ENCODE measurements at places on chromosomes 6 and 20.
A peak's percentile ranks its signal among the peaks of the same experiment; 100 is the strongest.

GRCh38 chr20:6055981-6056569 lies 2.2 kb upstream of the LRRN4 start:
- H3K36me3 ChIP-seq, result no peaks in the 10 kb centered on the region
- H3K4me1 ChIP-seq, result no peaks in the 10 kb centered on the region
- peaks cover 36% of the 10 kb centered on the region for H3K27me3 ChIP-seq
- no peak overlapping the region for H3K4me3 ChIP-seq
- H3K27ac ChIP-seq, result no peak overlapping the region

GRCh38 chr6:111494951-111495635 lies 12.1 kb upstream of the REV3L start:
- no peak overlapping the region for H3K27ac ChIP-seq
- no peak overlapping the region for H3K4me3 ChIP-seq
- peaks cover 12% of the 10 kb centered on the region for H3K4me1 ChIP-seq
- no peak for DNase-seq

DNA sequence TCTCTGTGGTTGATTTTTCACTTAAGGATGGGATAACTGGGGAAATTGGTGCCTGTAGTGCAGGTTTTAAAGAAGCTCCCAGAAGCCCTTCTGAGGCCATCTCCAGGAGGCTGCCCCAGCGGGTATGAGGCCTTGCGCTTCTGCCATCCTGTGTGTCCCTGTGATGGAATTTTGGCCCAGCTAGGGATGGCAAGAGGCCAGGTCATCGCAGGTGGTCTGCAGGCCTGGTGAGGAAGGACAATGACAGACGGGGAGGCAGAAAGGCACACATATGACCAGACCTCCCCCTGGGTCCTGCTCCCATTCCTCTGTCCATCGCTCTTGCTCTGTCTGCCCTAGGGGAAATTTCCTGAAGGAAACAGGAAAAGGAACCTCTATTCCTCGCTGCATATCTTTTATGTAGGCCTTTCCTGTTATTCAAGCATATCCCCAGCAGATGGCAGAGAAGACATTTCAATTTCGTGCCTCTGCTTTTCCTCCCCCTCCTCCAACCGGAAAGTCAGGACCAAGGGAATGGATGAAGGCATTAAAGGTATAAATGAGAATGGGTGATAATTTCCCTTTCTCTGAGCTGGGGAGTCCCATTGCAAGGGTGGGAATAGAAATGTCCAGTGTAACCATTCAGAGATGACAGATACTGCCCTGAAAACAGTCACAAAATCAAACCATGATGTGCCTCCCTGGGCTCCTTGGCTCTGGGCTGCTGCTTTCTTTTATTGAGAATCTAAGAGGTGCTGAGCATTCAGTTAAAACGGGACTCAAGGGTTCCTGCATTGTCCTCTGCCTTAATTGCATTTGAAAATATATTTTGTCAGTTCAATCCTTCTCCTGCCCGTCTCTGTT lies 17.6 kb upstream of the HLA-F start:
- H3K27me3 ChIP-seq, result peaks cover 17% of the 10 kb centered on the region
- no peak for DNase-seq
- H3K4me1 ChIP-seq, result peaks cover 40% of the 10 kb centered on the region
- no peaks in the 10 kb centered on the region for H3K36me3 ChIP-seq
- no peak overlapping the region for H3K27ac ChIP-seq
- H3K4me3 ChIP-seq, result no peak overlapping the region

- H3K27ac ChIP-seq, result peak overlapping the region; percentile 92
- peaks cover 48% of the 10 kb centered on the region for H3K36me3 ChIP-seq
- DNase-seq, result peak; percentile 67
- H3K4me1 ChIP-seq, result peaks cover 64% of the 10 kb centered on the region
- H3K27me3 ChIP-seq, result no peaks in the 10 kb centered on the region
Measured at GRCh38 chr20:32358883-32359632, 927 bp downstream of the ASXL1 start.

DNA sequence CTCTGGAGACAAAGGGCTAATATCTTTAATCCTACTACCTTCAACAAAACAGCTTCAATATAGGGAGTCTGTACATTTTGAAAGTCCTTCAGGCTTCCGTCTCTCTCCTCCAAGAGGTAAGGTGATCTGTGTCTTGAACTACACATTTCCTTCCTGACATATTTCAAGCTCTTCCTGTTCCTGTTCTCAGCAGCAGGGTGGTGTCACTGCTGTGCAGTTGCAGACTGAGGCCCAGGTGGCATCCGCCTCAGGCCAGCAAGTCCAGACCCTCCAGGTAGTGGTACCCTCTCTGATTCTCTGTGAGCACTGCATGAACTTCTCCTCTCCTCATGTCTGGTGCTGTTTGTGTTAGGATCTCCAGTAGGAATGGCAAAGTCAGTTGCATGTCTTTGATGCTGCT lies 7.8 kb downstream of the NFYA start:
- H3K27me3 ChIP-seq, result no peaks in the 10 kb centered on the region
- H3K36me3 ChIP-seq, result peaks cover 76% of the 10 kb centered on the region
- H3K4me3 ChIP-seq, result peak overlapping the region; percentile 78
- peaks cover 57% of the 10 kb centered on the region for H3K4me1 ChIP-seq
- peak overlapping the region; percentile 84 for H3K27ac ChIP-seq

DNA sequence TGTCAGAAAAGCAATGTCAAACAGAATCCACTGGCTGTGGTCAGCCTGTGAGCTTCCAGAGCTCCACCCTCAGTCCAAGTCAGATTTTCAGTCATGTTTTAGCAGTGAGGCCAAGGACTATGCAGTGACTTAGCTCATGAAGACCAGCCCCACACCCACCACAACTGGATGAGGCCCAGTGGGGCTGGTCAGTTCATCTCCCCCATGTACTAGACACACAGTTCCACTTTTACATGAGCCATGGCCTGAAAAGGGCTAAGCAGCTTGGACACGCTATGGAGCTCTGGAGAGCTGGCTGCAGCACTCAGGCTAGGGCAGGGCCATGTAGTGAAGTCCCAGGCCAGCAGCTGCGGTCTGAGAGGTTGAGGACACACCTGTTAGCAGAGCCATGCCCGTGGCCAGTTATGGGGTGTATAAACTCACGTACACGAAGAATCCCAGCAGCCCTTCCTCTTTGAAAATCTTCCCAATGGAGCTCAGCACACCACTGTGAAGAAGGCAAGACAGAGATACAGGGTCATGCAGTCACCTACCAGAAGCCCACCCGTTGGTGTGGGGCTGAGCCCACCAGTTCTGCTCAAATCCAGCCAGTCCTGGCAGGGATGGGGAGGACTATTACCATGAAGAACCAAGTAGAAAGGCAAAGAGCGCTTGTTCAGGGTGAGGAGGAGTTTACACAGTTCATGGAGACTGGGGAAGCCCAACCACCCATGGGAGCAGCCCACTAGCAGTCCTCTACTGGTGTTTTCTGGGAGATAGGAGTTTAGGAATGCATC lies 10.6 kb downstream of the MTCH1 start:
- no peak overlapping the region for H3K27ac ChIP-seq
- H3K4me3 ChIP-seq, result no peak overlapping the region
- H3K27me3 ChIP-seq, result no peaks in the 10 kb centered on the region

DNA sequence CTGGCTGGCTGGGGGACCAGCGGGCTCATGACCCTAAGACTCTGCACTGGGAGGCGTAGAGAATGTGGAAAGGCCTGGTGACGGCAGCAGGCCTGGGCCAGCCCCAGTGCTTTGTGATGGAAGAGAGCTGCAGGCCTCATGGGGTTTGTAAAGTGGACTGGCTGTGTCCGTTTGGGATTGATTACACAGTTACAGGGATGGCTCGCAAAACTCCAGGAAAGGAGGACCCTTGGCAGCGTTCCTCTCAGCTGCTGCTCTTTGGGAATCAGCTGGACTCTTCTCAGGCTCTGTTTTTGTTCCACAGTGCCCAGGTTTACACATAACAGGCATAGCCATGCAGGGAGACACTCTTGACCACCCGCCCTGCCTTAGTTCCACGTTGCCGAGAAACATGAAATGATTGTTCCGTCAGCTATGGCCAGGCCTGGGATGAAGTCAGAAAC lies 89.0 kb downstream of the SLX4IP start:
- no peak overlapping the region for H3K4me3 ChIP-seq
- H3K36me3 ChIP-seq, result peaks cover 10% of the 10 kb centered on the region
- H3K27ac ChIP-seq, result no peak overlapping the region
- no peak for DNase-seq
- no peaks in the 10 kb centered on the region for H3K27me3 ChIP-seq

GRCh38 chr20:3431109-3431508 lies 23.6 kb upstream of the DNAAF9 start:
- peaks cover 23% of the 10 kb centered on the region for H3K27me3 ChIP-seq
- H3K36me3 ChIP-seq, result no peaks in the 10 kb centered on the region
- H3K4me1 ChIP-seq, result no peaks in the 10 kb centered on the region
- no peak overlapping the region for H3K4me3 ChIP-seq

DNA sequence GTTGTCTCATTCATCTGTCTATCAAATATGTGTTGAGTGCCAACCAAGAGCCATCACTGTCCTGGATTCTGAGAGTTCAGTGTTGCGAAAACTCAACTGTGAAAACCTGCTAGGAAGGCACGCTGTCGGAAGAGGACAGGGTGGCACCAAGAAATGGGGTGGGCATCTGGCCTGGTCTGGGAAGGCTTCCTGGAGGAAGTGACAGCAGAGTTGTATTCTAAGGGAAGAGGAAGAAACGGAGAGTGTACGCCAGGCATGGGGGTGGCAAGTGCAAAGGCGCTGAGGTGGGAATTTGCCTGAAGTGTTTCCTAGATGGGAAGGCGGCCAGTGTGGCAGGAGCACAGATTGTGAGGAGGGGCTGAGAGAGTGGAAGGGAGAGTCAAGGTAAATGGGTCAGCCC lies 91.2 kb downstream of the ANKRD60 start:
- H3K27ac ChIP-seq, result no peak overlapping the region
- peaks cover 38% of the 10 kb centered on the region for H3K27me3 ChIP-seq
- DNase-seq, result no peak
- no peaks in the 10 kb centered on the region for H3K4me1 ChIP-seq

GRCh38 chr6:136070815-136071214 lies 179.3 kb downstream of the MTFR2 start:
- no peak for DNase-seq
- no peaks in the 10 kb centered on the region for H3K4me1 ChIP-seq
- H3K4me3 ChIP-seq, result no peak overlapping the region
- no peaks in the 10 kb centered on the region for H3K27me3 ChIP-seq

DNA sequence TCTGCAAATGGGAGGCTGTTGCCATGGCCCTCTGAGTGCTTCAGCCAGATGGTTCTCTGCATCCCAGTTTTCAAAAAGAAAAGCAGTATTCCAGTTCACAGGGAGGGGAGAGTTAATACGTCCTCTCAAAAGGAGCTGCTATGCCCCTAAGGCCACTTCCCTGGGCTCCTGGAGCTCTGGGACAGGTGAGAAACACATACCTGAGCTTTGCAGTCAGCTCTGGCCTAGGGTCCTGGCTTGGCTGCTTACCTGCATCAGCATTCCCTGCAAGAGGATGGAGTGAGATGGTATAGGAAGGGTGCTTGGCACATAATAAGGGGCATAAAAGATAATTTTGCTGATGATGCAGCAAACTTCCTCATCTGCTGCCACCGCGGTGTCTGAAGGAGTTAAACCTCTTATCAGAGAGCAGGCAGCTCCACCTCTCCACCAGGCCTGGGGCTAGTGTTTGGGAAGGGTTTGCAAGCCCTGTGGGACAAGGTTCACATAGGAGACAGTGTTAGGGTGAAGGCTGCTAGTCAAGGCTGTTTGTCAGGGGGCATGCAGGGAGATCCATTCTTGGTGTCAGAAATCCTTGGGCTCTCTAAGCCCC lies 62.7 kb downstream of the SLC24A3 start:
- DNase-seq, result no peak
- no peaks in the 10 kb centered on the region for H3K27me3 ChIP-seq
- H3K36me3 ChIP-seq, result no peaks in the 10 kb centered on the region
- no peak overlapping the region for H3K27ac ChIP-seq
- H3K4me1 ChIP-seq, result no peaks in the 10 kb centered on the region
